ENCODE measurements at places on chromosomes 3 and 15.
A peak's percentile ranks its signal among the peaks of the same experiment; 100 is the strongest.

GRCh38 chr3:32354362-32354778, 37.3 kb upstream of the CMTM7 start:
- no peak for DNase-seq

- DNase-seq: no peak
Measured at GRCh38 chr3:51935886-51936755, 5.6 kb downstream of the RRP9 start.

- DNase-seq: no peak
Measured at GRCh38 chr3:197431346-197431910, 124.3 kb downstream of the BDH1 start.

DNA sequence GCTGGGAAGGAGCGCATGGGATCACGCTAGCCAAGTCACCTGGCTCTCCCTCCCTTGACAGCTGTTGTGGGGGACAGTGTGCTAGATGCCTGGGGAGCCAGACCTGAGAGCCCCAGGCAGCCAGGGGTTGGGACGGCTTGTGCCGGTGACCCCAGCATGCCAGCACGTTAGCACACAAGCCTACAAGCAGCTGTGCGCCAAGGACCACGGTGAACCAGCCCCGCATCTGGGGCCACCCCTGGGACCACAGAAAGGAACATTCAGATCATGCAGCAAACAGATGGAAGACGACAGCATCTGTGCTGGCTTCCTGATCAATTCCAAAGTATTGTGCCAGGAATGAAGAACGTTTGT, 64.8 kb downstream of the NTRK3 start:
- DNase-seq: no peak

DNA sequence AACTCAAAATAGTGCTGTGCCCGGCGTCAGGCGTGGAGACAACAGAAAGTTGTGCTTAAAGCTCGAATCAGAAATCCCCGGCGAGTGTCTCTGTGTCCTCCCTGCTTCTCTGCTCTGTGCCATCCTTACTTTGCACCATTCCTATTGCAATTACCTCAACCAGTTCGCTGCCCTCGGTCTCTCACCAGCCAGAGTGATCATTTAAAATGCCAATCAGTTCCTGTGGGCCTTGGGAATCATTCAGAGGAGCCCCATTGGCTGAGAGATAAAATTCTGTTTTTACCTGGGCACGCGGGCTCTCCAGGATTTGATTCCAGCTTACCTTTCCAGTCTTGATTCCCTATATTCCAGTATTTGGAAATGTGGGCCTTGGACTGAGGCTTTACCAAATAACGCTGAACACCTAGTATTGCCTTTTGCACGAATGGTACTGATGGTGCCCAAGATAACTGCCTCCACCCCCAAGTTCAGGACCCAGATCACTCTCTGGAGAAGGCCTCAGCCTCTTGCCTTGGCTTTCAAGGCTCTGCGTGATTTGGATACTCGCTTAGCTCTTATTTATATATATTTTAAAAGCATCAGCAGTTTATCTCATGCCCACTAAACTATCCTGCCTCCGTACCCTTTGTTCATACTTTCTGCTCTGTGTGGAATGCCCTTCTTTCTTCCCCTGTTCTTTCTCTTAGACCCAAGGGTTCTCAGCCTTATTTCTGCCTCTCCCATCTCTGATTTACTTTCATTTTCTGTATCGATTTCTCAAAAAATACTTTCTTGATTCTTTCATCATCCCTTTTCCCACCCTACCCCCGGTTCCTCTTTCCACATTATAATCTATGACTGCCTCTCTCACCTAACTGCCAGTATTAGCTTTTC, 863 bp downstream of the PSMA4 start:
- no peak for DNase-seq

DNA sequence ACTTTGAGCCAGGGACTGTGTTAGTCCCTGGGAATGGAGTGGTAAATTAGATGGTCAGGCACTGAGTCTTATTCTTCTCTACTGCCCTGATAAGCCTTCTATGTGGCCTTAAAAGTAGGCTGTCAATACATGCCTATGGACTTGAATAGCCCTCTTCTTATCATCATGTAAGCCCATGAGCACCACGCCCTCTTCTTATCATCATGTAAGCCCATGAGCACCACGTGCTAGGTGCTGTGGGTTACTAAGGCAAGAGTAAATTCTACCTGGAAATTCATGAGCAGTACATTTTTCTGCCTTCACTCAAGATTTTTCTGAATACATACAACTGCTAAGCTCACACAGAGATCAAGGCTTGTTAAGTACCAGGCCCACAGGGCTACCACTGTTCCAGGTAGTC, 68.5 kb downstream of the DHX30 start:
- no peak for DNase-seq

GRCh38 chr15:60819860-60820259, 340.9 kb upstream of the ICE2 start:
- no peak for DNase-seq

DNA sequence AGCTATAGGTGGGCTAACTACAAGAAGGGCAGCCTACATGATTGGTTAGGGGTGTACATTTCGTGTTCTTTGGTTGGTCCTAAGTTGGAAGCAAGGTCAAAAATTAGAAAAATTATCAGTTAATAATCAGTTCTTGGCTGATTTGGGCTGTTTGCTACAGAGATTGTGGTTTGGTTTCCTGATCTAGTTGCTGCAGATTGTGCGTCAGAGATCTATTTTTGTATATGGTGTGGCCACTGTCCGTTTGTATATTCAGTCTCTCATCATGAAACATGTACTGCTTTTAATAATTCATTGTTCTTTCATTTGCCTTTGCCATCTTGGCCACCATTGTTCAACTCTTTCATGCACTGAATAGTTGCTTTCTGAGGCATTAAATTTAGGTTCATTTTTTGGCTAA, 80.9 kb downstream of the LRRC3B start:
- DNase-seq: no peak

DNA sequence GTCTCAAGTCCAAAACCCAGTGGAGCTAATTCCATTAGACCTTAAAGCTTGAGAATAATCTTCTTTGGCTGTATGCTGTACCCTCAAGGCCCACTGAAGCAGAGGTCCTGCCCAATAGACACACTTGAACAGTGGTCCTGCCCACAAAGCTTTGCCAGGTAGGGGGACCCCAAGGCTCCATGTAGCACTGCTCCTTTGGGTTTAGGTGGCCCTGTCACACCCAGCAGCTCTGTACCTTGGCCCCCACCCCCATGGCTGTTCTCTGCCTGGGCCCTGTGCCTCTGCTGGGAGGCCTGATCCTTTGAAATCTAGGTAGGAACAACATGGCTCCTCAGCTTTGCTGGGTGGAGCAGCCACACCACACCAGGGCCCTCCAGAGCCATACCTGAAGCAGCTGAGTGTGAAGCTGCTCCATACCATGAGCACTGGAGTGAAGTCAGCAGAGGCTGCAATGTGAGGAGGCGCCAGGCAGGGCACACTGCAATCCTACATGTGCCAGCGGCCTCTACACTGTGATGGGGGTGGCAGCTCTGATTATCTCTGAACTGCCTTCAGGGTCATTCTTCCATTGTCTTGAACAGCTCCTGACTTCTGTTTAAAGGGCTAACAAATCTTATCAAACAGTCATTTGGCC, 188.0 kb upstream of the CCDC54 start:
- no peak for DNase-seq

- DNase-seq: no peak
Measured at GRCh38 chr15:69095274-69095673, 65.2 kb upstream of the GLCE start.

- DNase-seq: peak; percentile 59
Measured at GRCh38 chr3:155323063-155323666, 29.7 kb upstream of the STRIT1 start.

DNA sequence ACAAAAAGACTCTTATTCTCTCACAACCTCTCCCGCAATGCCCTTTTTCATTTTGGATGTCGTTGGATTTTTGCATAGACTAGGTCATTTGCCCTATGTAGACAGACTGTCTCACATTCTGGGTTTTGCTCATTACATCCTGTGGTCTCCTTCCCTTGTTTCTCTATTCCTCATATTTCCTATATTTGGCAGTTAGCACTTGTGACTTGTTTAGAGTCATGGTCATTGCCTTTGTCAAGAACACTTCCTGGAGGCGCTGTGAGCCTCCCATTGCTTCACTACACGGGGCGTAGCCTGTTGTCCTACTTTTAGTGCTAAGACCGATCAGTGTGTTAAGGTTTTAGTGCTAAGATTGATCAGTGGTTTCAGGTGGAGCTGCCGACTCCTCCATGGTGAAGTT, 16.1 kb upstream of the TATDN2 start:
- no peak for DNase-seq

DNA sequence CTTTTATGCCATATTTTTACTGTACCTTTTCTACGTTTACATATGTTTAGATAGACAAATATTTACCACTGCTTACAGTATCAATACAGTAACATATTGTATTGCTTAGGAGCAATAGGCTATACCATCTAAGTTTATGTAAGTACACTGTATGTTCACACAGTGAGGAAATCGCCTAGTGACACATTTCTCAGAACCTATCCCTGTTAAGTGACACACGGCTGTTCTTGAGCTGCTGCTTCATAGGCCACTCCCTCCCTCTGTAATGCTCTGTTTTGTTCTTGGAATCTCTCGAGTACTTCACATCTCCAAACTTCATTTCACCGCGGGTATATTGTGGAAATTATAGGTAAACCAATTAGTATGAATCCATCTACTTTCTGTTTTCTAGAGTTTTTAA, 13.4 kb upstream of the SELENOT start:
- no peak for DNase-seq

DNA sequence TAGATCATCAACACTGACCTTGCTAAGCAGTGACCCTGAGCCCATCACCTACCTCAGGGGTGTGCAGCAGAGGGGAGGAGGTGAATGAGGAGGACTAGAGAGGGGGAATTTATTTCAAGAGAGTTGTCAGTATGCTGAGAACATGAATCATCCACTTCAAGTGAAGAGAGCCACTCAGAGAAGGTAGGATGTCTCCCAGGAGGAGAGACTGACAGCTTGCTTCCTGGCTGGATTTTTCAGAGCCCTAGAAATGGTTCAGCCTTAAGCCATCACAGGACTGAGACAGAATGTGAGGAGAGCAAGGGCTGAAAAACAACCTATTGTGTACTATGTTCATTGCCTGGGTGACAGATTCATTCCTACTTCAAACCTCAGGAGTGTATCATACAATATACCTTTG, 34.8 kb downstream of the CCNL1 start:
- DNase-seq: no peak

DNA sequence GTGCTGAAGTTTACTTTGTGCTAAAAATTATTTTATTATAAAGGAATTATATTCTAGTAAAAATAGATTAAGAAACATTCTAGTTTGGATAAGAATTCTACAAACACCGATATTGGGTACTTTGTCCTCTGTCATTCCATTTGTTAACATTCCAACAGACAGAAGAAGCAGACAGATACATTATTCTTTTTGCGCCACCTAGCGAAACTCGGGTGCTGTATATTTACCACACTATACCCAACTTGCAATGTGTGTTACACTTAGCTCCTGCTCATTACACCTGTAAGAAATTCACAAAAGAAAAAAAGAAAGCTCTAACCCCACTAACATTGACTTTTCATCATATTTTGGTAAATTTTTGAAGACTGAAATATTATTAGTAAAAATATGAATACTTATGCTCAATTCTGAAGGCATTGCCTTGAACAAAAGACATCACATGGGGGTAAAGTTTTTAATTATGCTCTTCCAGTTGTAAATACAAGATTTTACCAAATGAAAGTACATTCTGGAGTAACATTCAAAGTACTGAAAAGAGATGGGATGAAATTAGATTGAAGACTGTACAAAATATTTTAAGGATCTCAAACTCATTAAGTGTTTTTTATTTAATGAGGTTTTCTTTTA, 136.5 kb upstream of the MLF1 start:
- DNase-seq: no peak

DNA sequence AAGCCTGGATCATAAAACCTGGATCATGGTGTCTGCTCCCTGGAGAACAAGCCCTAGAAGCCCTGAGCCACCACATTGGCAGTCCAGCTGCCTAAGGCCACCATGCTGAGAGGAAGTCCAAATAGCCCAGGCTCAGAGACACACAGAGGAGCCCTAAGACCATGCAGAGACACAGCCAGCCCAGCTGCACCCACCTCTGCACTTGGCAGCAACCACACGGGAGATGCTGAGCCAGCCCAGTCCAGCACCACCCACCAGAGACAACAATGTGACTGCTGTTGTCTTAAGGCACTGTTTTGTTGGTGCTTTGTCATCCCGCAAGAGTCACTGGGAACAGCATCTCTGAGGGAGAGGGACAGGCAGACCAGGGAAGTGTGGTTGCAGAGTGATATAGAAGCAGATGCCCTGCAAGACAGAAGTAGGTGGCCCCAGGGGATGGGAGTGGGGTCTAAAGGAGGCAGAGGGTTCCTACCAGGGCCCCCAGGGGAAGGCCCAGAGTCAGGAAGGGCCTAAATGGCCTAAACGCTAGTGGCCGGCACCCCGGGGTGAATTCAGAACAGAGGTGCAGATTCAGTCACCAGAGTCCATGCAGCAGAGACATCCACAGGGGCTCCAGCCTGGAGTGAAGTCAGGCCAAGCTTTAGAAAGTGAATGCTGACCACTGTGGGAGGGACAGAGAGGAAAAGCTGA, 105.4 kb upstream of the PRR20G start:
- DNase-seq: no peak

DNA sequence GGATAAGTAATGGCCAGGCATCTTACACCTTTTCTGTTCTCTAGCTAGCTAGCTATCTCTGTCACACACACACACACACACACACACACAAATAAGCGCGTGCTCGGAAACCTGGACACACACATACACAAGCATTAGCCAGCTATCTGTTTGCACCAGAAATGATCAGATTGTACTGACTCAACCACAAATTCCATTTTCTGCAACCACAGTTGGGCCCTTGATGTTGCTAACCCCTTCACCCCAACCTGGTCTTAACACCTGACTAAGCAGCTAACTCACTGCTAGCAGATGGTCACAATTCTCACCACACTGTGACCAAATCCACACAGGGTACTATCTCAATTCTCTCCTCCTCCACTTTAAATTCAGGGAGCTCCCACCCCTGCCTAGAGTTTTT, 183.0 kb upstream of the THBS1 start:
- DNase-seq: no peak

- DNase-seq: no peak
Measured at GRCh38 chr3:14594234-14594633, 54.1 kb upstream of the GRIP2 start.

- no peak for DNase-seq
Measured at GRCh38 chr15:39128746-39129145, 452.1 kb upstream of the THBS1 start.

DNA sequence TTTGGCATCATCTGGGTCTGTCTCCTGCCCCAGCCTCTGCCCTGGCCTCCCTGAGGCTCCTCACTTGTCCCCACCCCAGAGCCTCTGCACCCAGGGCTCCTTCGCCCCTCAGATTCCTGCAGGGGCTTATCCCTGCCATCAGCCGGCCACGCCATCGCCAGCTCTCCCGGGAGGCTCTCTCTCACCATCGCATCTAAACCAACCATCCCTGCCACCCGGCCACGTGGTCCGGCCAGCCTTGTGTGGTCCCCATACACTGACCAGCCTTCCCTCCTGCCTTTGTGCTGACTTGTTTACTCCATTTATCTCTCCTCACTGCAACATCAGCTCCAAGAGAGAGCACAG, 134.3 kb upstream of the IQSEC1 start:
- no peak for DNase-seq

Measured in NCI-H1930 (cell line).